ENCODE measurements at places on chromosomes 6 and 20.

GRCh38 chr6:133809406-133809805 lies 79.5 kb upstream of the TCF21 start:
- no peak for DNase-seq

DNA sequence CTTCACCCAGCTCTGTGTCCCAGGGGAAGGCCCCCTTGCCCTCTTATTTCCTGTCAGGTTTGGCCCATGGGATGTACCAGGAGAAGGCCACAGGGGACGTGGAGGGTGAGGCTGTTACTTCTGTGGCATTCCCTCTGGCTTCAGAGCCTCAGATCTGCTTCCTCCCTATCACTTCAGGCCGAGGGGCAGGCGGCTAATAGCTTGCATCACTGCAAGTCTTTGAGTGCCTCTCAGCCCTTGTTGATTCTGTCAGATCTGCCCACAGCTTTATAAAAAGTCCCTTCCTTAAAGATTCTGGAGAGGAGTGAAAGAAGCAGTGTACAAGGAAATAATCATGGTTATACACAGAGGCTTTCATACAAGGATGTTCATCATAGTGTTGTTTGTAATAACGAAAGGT lies 86.9 kb downstream of the LRFN2 start:
- DNase-seq = no peak

GRCh38 chr6:133092771-133093170 lies 148.4 kb upstream of the EYA4 start:
- no peak for DNase-seq

DNA sequence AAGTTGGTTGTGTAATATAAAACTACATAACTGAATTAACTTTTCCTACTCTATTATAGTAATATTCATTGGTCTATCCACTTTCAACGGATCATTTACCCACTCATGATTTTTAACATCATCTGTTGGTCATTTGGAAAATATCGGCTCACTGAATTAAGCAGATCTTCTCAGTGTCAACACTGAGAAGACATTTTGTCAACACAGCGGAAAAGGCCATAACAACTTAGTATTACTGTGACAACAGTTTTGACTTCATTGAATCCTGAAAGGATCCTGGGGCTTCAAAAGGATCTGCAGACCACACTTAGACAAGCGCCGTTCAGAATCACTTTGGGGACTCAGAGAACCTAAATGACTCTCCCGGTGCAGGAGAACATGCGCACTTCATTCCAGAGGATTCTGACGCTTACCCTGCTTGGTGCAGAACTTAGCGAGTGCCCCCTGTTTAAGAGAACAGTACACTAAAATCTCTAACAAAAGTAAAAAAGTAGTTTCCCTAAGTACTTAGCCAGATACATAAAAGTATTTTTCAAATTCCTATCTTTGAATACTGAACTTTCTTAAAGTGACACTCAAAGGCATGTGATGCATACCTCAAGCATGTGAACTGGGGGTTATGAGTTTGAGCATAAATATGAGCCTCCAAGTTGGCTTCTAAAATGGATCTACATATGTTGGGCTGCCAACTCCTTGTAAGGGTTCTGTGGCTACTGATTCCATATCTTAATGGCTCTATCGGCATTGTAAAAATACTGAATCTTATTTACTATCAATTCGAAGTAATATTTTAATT lies 4.0 kb downstream of the ZBTB2 start:
- DNase-seq = no peak

DNA sequence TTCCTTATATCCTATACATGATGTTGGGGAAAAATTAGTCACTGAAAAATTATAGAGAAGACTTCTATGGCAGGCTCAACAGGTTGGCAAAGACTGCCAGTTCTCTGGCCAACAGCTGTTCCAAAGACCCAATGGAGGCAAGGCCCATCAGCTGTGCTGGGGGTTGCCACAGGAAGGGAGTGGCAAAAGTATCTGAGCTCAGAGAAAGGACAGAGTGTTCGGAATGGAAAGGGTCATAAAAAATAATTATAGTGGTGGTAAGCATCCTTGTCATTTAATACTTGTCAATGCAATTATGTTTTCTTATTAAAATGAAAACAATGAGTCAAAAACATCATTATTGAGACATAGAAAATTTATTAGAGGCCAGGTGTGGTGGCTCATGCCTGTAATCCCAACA lies 36.1 kb downstream of the FASTKD5 start:
- DNase-seq = peak; percentile 56

DNA sequence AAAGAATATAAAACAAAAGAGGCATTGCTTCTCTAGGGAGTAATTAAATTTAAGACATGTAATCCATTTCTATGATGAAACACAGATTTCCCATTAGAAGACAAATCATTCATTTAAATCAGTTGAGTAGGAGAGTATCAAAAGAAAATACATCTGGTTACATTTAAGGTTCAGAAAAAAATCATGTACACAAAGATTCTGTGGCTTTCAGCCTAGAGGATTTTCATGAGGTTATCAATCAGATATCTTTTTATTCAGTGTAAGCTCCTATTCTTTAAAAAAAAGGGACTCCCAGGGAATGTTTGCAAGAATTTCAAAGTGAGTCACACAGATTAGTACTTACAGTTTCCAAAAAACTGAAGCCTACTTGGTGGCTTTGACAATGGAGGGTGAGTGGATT lies 24.9 kb downstream of the COL21A1 start:
- no peak for DNase-seq

DNA sequence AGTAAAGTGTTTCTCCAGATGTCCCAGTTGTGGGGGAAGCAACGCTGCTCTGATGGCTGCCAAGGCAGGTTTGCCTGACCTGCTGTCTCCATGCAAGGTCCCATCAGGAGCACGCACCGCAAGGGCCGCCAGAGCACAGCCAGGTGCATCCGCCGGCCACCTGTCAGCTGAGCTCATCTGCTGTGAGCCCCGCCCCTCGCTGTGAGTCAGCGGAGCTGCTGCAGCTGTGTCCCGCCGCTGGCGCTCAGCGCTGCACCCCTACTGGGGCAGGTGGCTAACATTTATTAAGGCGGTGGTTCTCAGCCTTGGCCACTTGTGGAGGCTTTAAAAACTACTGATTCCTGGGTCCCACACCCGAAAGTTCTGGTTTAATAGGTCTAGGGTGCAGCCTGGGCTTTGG lies 225.7 kb downstream of the UST start:
- peak; percentile 81 for DNase-seq

DNA sequence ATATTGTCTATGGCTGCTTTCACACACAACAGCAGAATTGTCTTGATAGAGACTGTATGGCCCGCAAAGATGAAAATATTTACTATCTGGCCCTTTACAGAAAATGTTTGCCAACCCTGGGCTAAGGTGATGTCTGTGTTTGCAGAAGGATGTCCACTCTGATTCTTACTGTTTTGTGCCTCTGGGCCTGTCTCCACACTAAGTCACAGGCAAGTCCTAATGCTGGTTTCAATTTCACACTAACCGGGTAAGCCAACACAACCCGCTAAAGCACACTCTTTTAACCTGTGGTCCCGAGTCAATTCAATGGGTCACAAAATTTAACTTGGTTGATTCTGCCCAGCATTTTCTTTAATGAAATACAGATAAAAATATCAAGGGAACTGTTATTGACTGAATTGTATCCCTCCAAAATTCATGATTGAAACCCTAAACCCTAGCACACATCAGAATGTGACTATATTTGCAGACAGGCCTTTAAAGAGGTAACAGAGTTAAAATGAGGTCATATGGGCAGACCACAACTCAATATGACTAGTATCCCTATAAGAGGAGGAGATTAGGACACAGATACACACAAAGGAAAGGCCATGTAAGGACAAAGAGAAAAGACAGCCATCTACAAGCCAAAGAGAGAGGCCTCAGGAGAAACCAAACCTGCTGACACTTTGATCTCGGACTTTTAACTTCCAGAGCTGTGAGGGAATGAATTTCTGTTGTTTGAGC lies 78.4 kb downstream of the FYN start:
- no peak for DNase-seq

DNA sequence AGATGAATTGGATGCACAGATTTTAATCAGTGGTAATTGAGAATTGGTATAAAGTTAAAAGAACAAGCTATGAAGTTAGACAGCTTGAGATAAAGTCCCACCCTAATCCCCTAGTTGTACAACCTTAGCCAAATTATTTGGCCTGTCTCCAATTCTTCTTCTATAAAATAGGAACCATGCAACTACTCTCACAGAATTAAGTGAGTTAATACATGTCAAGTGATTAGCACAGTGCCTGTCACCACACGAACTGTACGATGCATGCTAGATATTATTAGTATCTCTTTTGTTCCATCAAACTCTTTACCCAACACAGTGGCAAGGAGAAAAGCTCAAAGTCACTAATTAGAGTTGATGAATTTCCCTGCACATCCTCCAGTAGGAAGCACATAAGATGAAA lies 44.7 kb downstream of the MBOAT1 start:
- DNase-seq = no peak

DNA sequence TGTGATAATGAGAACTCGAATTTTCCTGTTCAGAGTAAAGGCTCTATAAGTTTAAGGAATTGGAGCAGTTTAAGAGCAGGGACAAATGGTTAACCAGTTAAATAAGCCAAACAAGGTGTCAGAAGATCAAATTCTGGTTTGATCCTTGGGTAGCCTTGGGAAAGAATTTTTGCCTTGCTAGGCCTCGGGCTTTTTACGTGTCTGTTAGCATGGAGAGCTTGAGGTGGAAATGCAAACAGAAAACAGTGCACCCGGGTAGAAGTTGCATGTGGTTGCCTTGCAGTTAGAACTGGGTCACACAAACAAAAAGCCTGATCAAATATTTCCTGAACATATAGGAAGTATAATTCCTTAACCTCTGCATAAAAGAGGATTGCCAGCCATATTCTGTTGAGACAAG lies 58.3 kb downstream of the RIN2 start:
- DNase-seq = no peak

Measured in SW480 (cell line).